ENCODE measurements at places on chromosomes 6 and 20.

DNA sequence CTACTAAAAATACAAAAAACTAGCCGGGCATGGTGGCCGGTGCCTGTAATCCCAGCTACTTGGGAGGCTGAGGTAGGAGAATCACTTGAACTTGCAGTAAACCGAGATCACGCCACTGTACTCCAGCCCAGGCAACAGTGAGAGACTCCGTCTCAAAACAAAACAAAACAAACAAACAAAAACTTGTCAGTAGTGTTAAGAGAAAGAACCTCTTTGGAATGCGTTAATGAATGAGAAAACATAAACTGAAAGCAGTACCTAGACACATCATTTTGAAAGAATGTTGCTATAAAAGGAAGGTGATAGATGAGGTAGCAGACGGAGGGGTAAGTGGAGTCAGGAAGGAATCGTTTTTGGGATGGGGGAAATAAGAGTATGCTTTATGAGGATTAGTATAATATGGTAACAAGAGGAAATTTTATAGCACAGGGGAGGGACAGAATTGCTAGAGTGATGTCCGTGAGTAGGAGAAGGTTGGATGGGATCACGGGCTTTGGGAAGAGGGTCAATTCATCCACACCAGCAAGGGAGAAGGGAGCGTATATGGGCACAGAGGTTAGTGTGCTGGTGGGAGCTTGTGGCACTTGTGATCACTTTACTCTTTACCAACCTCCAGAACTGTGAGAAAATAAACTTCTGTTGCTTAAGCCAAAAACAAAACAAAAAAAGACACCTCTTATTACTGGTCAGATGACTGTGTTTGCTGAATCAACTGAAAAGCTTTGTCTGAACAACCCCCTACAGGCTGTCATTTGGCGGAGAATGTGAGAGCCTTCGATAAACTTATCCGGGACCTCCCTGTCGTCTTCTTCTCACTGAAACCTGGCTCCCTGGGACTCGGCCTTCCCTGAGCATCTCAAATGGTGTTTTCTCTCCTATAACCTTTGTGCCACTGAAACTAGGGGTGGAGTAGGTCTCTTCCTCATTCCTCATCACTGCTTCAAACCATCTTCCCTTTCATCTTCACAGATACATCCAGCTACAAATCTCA is 48.9 kb upstream of the TFAP2A start:
- no peak for DNase-seq

- no peak for DNase-seq
These were observed 19.1 kb downstream of the GHRH start for GRCh38 chr20:37242503-37242902.

DNA sequence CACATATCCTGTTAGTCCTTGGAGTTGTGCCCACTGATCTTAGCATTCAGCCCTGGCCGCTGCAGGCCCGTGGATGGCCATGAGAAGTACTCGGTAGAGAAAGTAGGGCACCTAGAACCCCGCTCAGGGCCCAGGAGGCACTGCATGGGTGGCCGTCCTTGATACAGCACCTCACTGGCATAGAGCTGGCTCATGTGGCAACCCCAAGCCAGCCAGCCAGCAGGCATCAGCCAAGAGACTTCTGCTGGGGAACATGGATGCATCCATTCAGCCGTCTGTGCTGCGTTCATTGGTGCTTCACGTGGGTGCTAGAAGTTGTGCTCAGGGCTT is 10.6 kb downstream of the PYGB start:
- no peak for DNase-seq

DNA sequence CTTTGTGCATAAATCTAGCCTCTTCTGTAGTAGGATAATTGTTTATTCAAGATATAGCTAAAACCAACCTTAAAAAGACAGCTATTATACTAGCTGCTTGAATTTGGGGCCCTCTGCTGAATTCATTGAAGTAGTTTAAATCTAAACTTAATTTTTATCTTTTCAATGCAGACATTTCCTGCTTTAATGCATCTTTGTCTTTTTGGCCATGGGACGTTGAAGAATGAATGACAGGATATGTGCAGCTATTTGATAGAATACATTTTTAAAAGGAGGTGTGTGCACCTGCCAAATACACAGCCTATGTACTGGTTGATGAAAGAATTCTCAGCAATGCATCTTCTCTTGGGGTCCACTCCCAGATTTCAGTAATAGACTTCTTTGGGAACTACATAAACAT is 524.9 kb downstream of the PHF3 start:
- DNase-seq = no peak

DNA sequence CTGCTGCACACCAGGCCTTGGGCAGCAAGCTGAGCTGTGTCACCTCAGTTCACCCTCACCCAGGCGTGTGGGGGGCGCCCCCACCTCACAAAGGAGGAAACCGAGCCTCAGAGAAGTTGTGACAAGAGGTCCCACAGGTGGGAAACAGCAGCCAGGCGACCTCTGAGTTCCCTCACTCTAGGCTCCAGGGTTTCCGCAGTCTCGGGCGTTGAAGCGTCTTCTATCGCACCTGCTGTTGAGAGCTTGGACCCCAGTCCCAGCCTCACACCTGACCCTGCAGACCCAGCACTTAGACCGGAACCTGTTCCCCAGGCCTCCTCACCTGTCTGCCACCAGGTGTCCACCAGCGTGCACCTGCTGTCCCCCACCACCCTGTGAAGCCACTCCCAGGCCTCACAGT is 22.3 kb upstream of the APMAP start:
- DNase-seq = no peak

GRCh38 chr6:3277251-3277650 is 18.5 kb downstream of the PSMG4 start:
- no peak for DNase-seq

All from NCI-H1930 (cell line).